Stimulated activated CD8-positive, alpha-beta memory T cell treated with anti-CD3 and anti-CD28 coated beads, Interleukin-15, amount 100 ng/mL, for 4 hours (primary cell): ENCODE measurements at places on chromosomes 12 and 14.

DNA sequence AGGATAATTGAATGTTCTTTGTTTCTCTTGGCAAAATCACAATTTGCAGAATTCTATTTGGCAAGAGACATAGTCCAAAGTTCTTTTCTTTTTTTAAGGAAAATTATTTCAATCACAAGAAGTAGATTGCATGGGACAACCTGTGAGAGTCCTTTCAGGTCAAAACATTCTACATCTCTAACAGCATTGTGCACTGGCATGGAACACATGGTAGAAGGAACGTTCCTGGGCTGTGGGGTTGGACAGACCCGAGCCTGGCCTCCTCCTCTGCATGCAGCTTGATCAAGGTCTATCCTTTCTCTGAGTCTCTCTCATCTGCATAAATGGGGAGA is 88.6 kb upstream of the CPSF6 start:
- no peak for DNase-seq

- DNase-seq: no peak
These were observed 176.4 kb downstream of the KCNA5 start for GRCh38 chr12:5220099-5220498.

DNA sequence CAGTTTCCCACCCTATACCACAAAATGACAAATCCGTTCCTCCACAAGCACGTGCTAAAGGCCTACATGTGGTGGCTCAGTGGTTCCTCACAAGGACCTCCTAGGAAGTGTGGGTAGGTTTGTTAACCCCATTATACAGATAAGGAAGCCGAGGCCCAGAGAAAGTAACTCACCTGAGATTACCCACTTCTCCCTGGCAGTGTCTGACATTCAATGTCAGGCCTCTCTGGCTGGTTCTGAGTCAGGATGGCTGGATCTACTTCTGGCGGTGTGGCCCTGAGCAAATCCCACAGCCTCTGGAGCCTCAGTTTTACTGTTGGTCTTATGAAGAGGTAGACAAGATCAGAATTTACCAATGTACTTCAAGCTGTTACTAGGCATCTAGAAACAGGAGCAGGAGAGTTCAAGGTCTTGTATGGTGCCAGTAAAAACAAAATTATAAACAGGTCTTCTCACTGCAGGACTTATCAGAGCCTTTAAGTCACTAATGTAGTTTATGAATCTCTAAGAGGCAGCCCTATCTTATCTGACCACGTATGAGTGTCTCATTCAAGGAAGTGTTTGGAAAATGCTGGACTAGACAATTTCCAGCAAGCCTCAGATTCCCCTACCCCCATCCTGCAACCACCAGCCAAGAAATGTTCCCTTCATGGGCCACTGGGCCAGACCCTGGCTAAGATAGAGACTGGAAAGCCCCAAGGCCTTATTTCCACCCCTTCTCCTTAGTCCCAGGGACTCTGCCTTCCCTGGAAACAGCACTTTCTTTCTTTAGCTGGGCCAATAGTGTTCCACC is 4.2 kb downstream of the HSPB8 start:
- DNase-seq: no peak

DNA sequence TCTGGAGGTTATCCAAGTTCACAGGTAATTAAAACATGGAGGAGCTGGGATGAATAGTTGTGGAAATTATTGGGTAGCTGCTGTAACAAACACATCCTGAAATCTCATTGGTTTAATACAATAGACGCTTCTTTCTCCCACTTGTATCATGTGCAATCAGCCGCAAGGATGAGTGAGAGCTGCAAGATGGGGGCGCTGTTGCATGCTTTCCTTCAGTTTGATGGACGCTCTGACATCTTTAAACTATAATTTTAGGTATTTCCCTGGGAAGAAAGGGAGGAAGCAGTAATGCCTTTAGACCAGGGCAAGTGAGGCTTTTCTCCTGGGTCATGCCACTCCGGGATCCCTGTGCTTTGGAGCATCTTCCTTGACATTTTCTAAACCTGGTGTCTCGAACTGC is 178.7 kb downstream of the PAWR start:
- DNase-seq: no peak

GRCh38 chr14:94040796-94041195 is 14.7 kb downstream of the OTUB2 start:
- DNase-seq: no peak
